Stimulated activated CD8-positive, alpha-beta memory T cell treated with anti-CD3 and anti-CD28 coated beads, Interleukin-15, amount 100 ng/mL, for 1 hour (primary cell): ENCODE measurements at places on chromosomes 1 and 21.

DNA sequence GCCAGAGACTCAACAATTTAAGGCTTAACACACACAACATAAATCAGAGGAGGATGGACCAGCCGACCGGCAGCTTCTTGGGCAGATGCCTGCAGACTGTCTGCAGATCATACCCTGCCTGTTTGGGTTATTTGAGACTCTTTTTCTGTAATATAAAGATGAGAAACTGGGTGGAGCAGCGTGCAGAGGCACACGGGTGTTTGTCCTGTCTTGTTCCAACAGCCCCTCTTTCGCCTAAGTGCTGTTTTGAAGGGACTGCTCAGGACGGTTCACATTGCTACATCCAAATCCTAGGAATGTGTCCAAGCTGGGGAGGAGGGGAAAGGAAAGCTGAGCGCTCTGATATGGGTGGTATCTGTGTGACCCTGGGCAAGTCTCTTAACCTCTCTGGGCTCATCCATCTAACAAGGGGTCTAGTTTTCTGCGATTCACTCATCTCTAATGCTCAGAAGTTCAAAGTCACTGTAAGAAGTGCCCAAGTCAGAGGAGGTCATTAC is 149.9 kb downstream of the CLIC6 start:
- no peak for DNase-seq

- no peak for DNase-seq
Observed at GRCh38 chr1:107668762-107669161, 296.2 kb downstream of the VAV3 start.

- no peak for DNase-seq
Observed at GRCh38 chr1:36583080-36583479, 100.4 kb upstream of the CSF3R start.

GRCh38 chr1:67158401-67158800 is 7.9 kb upstream of the IL23R start:
- no peak for DNase-seq

GRCh38 chr1:91766883-91767282 is 119.1 kb downstream of the TGFBR3 start:
- DNase-seq = no peak

GRCh38 chr1:91912266-91912665 is 26.3 kb upstream of the TGFBR3 start:
- no peak for DNase-seq

DNA sequence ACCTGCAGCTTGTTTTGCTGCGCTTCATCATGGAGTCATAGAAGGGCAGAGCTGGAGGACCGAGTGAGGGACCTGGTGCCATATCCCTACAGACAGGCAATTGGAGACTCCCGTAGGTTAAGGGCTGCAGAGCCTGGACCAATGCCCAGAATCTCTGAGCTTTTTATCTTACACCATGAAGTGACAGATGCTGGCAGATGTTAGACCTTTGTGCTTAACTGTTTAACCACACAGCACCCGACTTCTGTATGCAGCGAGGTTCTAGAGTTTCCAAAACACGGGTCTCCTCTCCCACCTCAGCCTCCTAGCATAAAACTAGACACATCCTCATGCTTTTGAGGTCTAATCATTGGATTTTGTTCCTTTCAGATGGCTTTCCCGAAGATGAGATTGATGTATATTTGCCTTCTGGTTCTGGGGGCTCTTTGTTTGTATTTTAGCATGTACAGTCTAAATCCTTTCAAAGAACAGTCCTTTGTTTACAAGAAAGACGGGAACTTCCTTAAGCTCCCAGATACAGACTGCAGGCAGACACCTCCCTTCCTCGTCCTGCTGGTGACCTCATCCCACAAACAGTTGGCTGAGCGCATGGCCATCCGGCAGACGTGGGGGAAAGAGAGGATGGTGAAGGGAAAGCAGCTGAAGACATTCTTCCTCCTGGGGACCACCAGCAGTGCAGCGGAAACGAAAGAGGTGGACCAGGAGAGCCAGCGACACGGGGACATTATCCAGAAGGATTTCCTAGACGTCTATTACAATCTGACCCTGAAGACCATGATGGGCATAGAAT is 47.6 kb downstream of the B3GALT5 start:
- no peak for DNase-seq

GRCh38 chr1:94912263-94913184 is 14.4 kb downstream of the CNN3 start:
- no peak for DNase-seq

GRCh38 chr1:84971957-84972356 is 25.0 kb downstream of the MCOLN2 start:
- no peak for DNase-seq

- no peak for DNase-seq
Observed at GRCh38 chr1:27603309-27603680, 649 bp downstream of the AHDC1 start.

DNA sequence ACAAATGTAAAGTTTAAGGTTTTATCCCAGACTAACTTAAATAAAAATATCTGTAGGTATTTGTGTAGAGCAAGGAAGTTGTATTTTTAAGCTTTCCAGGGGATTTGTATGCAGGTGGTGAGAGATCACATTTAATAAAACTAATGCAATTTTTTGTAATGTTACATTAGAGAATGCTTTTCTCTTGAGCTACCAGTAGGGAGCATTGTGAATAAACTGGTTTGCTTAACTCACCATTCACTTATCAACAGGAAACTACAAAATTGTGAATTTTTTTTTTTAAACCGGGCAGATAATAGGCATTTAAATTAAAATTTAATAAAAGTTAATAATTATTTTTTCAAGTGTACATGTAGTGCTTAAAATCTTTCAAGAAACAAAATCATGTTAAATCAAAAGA is 78.6 kb downstream of the IVNS1ABP start:
- no peak for DNase-seq

- DNase-seq = no peak
Observed at GRCh38 chr1:103024051-103024450, 84.3 kb downstream of the COL11A1 start.

DNA sequence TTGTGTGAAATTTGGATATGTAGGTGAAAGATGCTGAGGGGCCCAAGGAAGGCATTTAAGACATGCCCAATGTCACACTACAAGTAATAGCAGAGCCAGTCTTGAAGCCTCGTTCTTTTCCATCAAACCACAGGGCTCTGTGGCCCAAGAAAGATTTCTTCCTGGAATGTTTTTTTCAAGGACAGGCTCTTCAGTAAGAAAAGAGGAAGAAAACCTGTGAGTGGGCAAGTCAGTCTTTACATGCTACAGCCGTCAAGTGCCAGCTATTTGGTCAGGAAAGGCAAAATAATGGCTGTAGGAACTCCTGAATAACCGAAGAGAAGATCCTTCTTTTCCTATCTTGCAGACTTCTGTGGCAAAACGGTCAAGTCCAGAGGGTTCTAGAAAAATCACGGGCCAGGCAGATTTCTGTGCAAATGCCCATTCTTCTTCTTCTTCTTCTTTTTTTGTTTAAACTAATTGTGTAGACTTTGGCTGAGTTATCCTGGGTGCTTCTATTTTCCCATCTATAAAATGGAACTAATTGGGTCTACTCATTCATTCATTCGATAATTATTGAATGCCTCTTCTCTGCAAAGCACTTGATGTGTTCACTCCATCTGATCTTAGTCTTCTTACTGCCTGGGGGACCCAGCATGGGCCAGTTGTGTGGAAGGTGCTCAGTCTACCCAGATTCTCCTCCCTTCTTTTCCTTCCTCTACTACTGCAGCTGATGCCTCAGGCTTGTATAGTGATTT is 1.9 kb upstream of the ID3 start:
- no peak for DNase-seq

DNA sequence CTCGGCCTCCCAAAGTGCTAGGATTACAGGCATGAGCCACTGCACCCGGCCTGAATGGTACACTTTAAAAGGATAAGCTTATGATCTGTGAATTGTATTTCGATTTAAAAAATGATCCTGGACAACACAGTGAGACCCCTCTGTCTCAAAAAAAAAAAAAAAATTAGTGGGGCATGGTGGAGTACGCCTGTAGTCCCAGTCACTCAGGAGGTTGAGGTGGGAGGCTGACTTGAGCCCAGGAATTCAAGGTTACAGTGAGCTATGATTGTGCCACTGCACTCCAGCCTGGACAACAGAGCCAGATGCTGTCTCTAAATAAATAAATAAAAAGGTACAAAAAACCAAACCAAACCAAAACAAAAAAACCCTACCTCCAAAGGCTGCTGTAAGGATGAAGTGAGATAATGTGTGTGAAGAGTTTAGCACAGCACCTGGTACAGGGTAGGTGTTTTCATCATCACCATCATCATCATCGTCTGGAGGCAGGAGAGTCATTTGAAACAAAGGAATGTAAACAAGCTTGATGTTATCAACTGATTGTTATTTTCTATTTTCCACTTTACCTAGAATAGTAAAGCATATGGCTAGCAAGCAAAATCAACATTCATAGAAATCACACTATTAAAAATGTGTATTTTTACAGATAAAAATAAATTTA is 22.5 kb upstream of the HTR1D start:
- no peak for DNase-seq

- DNase-seq = no peak
Observed at GRCh38 chr1:39671433-39671792, 494 bp downstream of the NT5C1A start.

- DNase-seq = no peak
Observed at GRCh38 chr1:8674481-8674880, 143.0 kb downstream of the RERE start.

DNA sequence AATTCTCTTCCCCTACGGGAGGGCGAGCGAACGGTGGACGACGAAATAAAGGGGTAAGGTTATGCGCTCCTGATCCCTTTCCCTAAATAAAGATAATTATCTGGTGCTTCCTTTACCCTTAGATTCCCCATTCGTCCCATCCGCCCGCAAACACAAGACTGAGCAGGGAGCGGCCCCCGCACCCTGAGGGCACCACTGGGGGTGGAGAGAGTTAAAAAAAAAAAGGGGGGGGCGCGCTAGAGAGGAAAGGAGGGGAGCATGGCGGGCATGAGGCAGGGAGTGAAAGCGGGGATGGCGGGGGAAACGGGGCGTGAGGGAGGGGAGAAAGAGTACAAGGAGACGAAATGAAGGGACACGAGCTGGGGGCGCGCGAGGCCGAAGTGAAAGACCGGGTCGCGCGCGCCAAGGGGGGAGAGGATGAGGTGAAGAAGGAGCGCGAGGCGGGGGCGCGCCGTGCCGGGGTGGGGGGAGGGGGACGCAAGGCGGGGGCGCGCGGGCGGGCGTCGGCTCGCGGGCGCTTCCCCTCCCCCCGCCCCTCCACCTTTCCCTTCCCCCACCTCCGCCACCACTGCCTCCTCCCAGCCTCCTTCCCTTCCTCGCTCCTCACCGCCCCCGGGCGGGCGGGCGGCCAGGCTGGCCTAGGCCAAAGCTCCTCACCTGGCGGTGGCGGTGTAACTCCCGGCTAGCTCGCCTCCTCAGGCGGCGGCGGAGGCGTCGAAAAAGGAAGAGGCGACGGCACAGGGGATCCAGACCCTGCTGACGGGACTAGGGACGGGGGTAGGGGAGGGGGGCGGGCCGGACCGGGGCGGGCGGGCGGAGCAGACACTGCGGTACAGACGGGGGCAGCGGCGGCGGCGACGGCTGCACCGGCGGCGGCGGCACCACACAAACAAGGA is 448 bp downstream of the GATAD2B start:
- DNase-seq = no peak

- no peak for DNase-seq
Observed at GRCh38 chr1:230768903-230769570, 21.8 kb downstream of the CAPN9 start.

DNA sequence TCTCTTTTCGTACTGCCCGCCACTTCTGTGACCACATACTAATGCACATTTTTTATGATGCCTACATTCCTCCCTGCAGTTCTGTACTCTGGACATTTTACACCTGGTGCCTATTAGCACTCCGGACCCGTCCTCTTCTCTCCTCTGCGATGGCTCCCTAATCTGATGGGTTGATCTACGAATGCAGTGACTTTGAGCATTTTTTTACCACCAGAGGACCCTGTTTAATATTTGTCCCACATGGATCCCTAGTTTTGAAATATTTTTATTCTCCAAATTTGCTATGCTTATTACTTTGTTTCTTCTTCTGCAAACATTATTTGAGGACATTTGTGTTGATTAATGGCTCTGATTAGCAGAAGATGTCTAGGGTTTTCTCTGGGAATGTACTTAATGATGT is 5.2 kb downstream of the PPFIA4 start:
- no peak for DNase-seq

DNA sequence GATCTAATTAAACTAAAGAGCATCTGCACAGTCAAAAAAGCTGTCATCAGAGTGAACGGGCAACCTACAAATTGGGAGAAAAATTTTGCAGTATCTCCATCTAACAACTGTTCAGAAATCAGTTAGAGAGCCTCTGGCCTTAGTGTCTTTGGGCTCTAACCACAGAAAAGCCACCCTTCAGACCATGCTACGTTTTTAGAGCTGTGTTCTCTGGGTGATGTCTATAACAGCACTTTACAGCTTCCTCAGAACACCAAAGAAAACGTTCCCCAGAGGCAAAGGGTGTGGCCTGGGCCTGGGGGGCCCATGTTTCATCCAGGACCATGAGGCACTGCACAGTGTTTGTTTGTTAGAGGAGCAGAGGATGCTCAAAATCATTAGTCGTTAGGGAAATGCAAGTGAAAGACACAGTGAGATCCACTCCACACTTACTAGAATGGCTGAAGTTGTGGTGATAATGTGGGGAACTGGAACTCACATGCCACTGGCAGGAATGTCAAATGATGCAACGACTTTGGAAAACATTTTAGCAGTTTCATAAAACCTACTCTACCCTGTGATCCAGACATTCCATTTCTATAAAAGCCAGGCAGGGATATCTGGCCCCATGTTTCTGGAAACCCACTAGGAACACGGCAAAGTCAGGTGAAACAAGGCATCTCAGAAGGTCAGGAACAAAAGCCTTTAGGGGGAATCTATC is 250.4 kb upstream of the HOOK1 start:
- no peak for DNase-seq

GRCh38 chr1:117634631-117635030 is 28.8 kb downstream of the TENT5C start:
- DNase-seq = no peak

GRCh38 chr1:226719596-226720387 is 19.3 kb downstream of the ITPKB start:
- no peak for DNase-seq

DNA sequence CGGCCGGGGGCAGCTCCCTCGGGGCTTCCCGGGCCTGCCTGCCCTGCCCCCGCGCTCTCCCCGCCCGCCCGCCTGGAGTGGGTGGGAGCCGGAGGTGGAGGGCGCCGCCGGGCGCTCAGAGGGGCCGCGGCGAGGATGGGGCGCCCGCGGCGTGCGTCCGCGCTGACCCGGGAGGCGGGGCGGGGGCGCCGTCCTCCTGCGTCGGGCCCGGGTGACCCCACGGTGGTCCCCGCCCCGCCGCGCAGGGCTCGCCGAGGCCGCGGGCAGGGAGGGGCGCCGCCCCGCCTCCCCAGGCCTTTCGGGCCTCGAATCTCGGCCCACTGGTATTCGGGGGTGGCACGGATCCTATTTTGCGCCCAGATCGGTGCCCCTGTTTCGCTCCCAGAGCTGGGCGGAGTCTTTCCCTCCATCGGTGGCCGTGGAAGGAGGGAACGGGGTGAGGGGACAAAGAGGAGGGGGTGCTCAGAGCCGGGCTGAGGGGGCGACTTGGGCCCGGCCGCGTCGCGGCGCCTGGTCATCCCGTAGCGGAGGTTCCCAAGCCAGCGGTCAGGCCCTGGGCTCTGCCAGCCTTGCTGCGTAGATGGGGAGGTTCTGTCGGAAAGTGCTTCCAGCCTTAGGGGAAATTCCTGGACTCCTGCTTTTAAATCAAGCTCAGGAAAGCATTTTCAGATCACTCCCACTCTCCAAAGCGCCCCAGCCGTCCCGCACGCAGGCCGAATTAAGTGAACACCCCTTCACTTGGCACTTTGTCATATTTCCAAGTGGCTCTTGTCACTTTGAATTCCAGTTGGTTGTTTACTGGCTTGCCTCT is 545 bp downstream of the PATJ start:
- peak; percentile 11 for DNase-seq
